A549 treated with Mapracorat at 1 μM for 4 hours (cell line): ENCODE measurements at places on chromosomes 2 and 18. TPM values are rescaled to one million over a fixed set of nuclear protein-coding genes. Genes with fewer than 3 reads are reported as not detected.

ANKRD30B gene
- total RNA-seq = not detected in 5 replicates

RBM43 gene
- total RNA-seq = 2.3 to 3.7 TPM (median 3.3 TPM) in 5 replicates

MC2R gene
- total RNA-seq = not detected in 5 replicates

PRLH gene
- not detected in 5 replicates for total RNA-seq

GCKR gene
- 0.12 to 0.36 TPM (median 0.32 TPM) in 3 of 5 replicates, not detected in the others for total RNA-seq

CXCR1 gene
- total RNA-seq = not detected in 5 replicates

FOXD4L1 gene
- total RNA-seq = 0.16 to 0.63 TPM (median 0.31 TPM) in 5 replicates

NPAS2 gene
- total RNA-seq = 69.0 to 96.3 TPM (median 80.5 TPM) in 5 replicates

MERTK gene
- 1.9 to 3.0 TPM (median 2.0 TPM) in 5 replicates for total RNA-seq

SAG gene
- total RNA-seq = not detected in 5 replicates

TGFA gene
- 4.7 to 5.5 TPM (median 4.9 TPM) in 5 replicates for total RNA-seq

UPP2 gene
- total RNA-seq = not detected in 5 replicates

SRD5A2 gene
- 0.03 to 0.04 TPM (median 0.03 TPM) in 3 of 5 replicates, not detected in the others for total RNA-seq
